ENCODE measurements at places on chromosomes 6 and 20.

DNA sequence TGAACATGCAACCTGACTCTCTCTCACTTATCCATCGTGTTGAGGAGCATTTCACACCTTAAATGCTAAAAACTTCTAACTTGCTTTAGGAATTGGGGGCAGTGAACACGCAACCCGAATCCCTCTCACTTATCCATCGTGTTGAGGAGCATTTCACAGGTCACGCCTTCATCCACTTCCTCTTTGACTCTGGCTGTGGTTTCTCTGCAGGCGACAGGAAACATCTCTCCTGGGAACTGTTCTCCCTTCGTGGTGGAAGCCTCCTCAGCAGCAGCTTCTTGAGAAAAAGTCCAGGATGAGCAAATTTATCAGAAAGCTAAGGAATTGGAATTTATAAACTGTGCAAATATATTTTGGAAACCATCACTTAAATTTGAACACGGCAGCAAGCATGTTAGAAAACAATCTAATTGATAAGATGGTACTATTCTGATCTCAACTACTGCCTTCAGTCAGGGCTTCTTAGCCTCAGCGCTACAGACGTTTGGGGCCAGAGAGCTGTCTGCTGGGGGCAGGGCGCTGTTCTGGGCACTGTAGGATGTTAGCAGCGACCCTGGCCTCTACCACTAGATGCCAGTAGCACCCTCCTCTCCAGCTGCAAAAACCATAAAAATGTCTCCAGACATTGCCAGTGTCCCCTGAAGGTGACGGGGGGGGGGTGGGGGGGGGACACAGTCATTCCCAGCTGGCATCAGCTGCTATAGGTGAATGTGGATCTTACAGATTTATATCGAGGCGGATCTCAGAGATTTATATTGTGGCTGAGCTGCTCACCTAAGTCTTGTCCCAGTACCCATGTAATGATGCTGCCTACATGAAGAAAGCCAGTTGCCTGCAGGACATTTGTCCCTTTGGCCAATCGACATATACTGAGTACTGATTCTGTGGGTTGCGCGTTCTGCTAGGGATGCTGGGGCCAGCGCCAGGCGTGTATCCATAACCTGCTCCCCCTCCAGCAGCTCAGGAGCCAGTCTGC lies 26.2 kb downstream of the CTCFL start:
- DNase-seq: no peak

GRCh38 chr20:37901240-37901639 lies 1.7 kb upstream of the VSTM2L start:
- no peak for DNase-seq

DNA sequence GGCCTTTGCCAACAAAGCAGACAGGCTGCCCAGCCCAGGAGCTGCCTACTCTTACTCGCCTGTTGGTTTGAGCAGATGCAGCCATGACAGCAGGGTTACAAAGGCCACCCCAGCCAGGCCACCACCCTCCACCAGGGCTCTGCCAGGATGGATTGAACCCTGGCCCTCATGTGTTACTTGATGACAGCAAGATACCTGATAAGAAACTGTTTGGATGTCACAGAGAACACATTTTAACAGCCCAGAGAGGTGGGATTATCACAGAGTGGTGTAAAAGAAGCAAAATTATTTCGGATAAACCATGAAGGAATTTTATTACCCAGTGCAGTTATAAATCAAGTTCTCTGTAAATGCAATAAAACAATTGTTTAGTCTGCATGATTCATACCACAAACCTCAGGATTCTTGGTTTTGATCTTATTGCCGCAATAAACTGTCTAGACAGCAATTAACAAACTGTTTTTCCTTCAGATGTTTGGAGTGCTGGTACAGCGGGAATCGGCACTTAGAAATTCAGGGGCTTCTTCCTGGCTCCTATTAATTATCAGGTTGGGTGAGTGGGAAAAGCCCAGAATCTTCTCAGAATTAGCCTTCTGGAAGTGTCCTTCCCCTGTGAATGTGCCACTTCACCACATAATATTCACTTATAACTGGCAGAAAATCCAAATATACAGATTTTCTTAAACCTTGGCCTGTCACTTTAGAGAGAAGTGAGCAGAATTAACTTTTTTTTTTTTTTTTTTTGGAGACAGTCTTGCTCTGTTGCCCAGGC lies 58.0 kb upstream of the SALL4 start:
- peak; percentile 64 for DNase-seq

GRCh38 chr6:87655824-87656223 lies 46.2 kb downstream of the AKIRIN2 start:
- DNase-seq: no peak

DNA sequence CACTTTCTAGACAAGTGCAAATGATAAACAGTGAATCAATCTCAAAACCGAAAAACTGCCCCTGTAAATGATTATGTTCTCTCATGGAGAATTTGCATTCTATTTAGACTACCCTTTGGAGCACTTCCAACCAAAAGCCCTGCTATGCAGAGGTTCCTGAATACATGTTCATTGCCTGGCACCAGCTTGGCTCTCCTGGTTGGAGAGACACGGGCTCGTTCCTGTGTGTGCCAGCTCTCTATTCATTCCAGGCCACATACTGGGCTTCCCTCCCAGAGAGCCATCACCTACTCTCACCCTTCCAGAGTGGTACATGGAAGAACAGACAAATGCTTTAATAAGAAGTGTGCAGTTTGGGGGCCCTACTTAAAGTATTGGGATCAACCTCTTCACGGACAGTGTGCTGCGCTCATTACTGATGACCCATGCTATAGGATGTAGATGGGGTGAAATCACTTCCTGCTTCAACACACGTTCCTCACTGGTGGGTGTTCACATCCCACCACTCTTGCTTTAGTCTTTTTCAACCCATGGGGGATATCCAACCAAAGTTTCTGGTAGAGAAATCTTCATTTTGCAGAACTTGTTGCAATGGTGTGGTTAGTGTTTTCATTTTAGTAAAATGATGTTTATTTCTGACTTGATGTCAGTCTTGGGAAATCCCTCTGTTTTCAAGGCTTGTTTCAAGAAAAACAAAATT lies 38.5 kb upstream of the NAA20 start:
- DNase-seq: no peak

DNA sequence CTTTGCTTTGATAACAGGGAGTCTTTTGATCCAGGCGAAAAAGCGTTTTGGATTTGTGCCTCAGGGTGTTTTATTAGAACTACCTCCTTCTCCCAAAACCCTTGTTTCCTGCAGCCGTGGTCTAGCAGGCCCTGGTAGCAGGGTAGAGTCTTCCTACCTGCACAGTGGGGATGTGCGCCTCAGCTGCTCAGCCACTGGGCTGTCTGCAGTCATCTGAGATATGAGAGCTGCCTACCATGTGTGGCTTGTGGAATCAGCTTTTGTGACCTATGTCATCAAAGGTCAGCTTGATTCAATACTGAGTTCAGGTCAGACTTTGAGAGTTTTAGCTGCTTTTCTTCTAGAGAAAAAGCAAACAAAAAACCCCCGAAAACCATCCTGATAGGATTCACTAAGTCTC lies 279.5 kb downstream of the CLIC5 start:
- DNase-seq: no peak

GRCh38 chr6:18022398-18023231 lies 35.2 kb upstream of the KIF13A start:
- peak; percentile 59 for DNase-seq

All from fibroblast of skin of left biceps (primary cell).